Activated T-cell treated with anti-CD3 and anti-CD28 coated beads for 48 hours (primary cell): ENCODE measurements at places on chromosomes 16 and 17.
A peak's percentile ranks its signal among the peaks of the same experiment; 100 is the strongest.

GRCh38 chr17:34671191-34671590 is 91.8 kb downstream of the TMEM132E start:
- DNase-seq, result no peak

- DNase-seq, result no peak
Observed at GRCh38 chr17:12007466-12007865, 10.2 kb upstream of the ZNF18 start.

DNA sequence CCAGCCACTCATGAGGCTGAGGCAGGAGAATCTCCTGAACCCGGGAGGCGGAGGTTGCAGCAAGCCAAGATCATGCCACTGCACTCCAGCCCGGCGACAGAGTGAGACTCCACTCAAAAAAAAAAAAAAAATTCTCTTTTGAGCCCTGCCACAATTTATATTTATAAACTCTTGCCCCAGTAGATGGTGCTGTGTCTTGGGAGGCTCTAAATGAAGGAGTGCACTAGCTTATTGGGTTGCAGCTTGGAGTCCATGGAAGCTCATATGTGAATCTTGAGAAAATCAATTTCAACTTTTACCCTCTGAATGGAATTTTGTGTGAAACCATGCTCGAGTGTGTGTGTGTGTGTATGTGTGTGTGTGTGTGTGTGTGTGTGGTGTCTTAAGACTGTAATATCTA is 420.1 kb downstream of the HS3ST4 start:
- DNase-seq, result no peak

- DNase-seq, result no peak
Observed at GRCh38 chr16:86484240-86484639, 26.1 kb upstream of the FOXF1 start.

DNA sequence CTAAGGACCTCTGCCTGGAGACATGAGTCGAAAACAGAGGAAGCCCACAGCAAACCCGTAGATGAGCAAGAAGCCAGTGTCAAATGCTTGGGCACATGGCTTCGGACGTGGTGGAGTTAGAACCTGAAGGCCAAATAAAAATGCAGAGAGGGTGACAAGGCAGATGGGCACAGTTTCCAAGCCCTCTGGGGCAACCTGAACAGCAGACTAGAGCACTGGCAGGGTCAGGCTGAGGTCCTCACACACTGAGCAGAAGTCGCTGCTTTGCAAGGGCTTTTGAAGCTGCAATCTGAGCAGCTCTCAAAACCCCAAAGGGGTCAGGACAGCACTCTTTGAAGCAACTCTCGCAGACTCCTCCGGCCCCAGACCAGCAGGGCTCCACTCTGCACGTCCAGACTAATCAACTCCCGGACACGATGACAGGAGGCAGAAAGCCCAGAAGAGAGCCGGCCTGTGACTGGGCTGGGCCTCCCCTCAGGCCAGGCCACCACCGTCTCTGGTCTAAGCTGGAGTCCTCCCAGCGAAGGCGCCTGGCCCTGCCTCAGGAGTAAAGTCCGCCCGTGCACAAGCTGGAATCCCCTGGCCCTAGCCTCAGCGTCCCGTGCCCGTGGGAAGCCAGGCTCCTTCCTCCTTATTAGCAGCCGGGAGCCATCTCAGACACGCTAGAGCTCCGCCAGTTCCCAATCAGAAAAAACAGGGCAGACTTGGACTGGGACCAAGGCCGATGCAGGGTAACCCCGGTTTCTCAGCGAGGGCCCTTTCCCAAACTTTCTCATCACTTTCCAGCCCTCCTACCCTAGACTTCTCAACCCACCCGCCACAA is 924 bp downstream of the SMARCD2 start:
- no peak for DNase-seq

DNA sequence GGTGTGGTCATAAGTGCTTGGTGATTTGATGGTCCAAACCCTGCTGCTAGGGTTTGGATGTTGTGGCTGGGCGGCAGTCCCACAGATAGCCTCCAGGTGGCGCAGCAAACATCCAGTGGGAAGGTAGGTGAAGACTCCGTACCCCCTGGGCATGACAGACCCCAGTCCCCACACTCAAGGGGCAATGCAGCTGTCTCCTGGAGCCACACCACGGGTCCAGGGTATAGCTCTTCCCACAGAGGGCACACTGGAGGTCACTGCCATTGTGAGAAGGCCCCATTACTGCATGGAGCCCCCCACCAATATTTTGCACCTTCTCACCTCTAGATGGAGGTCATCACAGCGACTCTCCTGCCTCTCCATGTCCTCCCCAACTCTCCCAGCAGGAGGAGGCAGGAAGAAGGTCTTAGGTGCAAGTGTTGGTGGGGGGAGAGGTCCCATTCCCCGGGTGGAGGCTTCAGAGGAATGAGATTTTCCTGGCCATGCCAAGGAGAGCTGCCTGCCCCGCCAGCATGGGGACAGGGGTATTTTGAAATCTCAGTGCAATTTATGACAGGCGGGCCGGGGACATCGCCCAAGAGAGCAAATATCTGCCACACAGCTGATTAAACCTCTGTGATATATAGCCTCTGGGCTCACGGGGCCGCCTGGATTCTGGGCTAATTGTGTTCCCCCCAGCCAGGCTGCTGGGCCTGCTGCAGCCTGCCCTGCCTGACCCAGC is 17.1 kb upstream of the C17orf113 start:
- peak; percentile 68 for DNase-seq

- no peak for DNase-seq
Observed at GRCh38 chr16:67517661-67518423, 10.8 kb upstream of the RIPOR1 start.

DNA sequence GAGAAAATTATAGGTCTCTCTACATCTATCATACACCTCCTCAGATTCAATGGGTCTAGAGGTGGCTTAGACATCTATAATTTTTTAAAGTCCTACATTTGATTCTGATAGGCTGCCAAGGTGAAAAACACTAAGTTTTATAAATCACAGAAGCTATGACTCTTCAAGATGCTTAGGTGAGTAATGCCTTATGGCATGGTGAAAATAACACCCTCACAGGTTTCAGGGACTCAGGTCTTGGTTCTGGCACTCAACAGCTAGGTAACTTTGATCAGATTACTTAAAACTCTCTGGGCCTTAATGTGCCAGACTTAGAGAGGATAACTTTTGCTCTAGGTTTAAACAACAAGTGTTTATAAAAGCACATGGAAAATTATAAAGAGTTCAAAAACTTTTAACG is 2.0 kb upstream of the COX10 start:
- no peak for DNase-seq

- DNase-seq, result no peak
Observed at GRCh38 chr16:54325616-54326265, 39.2 kb upstream of the IRX3 start.

DNA sequence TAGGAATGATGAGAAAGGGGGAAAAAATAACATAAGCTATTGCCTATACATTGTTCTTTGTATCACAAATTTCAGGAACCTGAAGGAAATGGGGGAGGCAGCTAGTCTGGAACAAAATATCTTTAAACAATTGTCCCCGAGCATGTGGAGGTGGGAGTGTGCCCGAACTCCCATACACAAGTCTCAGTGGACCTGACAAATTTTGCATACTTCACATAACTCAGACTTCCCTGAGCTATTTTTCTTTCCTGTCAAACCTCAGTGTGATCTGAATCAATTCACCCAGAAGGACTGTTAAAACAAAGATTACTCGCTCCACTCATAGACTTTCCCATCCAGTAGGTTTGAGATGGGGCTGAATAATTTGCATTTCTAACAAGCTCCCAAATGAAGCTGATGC is 1.6 kb upstream of the XPO6 start:
- DNase-seq, result no peak

DNA sequence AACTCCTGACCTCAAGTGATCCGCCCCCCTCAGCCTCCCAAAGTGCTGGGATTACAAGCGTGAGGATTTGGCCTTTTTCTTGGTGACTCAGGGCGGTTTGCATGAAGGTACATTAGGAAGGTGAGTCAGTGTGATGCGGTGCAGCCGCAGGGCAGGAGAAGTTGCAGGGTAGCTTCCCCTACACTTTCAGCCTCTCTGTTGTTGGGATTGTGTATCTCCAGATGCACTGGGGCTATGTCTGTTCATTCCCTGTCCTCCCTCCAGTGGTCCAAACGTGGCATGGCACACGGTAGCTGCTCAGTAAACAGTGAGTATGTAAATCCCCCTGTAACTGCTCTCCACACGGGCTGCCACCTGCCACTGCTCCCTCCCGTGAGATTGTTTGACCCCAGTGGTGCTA is 109.1 kb upstream of the CDC42EP4 start:
- DNase-seq, result no peak

DNA sequence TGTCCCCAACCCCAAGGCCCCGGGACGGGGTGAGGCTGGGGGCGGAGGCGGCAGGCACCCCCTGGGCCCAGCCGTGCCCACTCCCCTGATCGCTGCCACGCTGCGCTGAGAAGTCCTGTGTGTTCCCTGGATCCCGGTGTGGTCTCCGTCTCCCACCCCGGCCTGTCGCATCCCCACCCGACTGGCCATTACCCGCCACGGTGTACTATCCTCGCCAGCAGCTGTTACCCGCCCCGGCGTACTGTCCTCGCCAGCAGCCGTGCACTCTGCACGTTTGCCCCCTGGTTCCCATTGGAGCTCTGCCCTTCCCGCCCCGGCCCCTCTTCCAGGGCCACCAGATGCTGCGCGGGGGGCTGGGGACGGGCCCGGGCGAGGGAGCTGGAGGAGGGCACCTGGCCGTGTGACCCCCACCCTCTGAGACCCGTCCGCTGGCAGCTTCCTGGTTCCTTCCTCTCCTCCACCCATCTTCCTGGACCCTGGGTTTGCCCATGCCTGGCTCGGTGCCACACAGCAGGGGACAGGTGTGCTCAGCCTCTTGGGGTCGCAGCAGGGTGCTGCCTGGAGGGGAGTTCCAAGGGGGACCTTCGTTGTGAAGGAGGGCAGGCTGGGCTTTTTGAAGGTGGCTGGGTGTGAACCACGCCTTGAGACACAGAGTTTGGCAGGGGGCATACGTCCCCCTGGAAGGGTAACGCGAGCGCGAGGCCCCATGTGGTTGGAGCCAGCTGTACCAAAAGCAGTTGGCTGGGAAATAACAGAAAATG is 19.7 kb downstream of the BAHCC1 start:
- DNase-seq, result no peak

DNA sequence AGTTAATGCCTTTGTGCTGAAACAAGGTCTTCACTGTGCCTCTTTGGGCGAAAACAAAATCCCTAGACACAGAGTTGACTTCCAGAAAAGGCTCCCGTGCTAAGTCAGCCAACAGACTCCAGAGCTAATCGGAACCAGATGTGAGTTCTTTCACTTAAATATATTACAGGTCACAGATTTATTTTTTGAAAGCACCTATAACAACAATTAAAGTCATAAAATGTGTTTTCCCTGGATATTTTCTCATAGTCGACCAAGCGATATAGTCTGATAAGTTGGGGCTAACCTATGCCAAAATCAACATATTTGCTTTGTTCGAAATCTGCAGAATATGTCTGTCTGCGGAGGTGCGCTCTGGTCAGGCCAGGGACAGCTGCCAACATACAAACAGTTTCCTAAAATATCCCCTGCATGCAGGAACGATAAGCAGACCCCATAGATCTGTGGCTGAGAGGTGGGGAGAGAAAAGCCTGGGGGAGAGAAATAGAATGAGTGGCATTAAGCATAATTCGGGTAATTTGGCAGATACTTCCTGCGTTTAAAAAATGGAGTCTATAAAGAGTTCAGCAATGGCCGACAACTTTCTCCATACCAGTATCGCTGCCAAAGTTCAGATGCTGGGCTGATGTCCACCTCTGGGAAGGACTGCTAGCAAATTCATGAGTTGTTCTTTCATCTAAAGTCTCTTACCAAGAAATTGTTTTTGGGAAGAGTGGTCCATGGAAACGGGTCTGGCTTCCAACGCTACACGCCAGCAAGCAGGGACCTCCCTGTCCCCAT is 50.8 kb upstream of the MYH10 start:
- DNase-seq, result no peak

DNA sequence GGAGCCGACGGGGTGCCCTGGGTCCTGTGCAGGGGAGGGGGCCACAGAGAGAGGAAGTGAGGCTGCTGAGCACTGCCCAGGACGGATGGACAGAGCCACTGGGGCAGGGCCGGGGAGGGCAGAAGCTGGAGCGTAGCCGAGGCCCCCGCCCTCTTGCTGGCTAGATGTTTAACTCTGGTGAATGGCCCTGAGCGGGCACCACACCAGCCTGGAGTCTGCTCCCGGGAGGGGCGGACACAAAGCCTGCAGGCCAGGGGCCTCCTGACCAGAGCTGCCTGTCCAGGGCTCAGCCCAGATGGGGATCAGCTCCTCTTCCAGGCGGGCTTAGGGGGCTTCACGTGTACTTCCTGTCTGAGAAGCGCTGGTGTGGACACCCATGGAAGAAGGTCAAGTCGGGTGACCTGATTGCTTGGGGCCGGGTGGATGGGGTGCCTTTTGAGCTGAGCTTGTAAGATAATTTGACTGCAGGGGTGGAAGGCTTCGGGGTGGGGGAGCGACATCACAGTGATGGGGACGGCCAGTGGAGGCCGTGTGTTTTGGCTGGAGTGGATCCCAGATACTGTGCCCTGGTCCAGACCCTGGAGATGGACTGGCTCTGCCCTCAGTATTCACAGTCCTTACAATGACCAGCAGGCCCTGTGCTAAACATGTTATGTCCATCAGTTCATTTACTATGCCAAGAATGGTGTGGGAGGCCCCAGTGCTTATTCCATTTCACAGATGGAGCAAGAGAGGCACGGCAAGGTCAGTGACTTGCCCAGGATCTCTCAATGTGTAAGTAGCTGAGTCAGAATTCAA is 33.7 kb upstream of the CIBAR2 start:
- DNase-seq, result no peak

DNA sequence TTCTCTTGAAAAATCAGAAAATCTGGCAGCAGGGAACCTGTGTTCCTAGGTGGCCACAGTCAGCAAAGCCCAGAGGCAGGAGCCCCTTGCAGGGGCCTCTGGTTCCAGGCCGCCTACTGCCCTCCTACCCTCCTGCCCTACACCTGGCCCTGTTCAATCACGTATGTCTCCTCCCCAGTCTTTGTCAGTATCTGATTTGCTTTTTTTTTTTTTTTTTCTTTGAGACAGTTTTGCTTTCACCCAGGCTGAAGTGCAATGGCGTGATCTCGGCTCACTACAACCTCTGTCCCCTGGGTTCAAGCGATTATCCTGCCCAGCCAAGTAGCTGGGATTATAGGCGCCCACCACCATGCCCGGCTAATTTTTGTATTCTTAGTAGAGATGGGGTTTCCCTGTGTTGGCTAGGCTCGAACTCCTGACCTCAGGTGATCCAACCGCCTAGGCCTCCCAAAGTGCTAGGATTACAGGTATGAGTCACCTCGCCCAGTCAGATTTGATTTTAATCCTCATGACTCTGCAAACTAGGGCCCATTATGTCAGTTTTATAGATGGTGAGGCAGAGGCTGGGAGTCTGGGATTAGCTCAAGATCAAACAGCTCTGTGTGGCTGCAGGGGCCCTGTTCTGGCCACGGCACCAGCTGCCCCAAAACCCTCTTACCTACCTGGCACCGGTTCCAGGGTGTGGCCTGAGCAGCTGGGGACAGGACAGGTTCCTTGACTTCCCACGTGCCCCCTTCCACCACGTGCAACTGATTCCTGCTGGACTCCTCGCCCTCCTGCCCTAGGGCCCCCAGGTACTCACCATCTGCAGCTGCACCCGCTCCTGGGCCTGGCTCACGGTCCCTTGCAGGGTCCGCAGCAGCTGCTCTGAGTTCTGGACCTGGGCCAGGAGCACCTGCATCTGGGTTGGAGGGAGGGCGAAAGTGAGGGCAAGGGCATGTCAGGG is 14.7 kb downstream of the RABEP2 start:
- no peak for DNase-seq
